ENCODE measurements at places on chromosomes 2 and 18.

GRCh38 chr2:40388161-40388560, 63.7 kb downstream of the SLC8A1 start:
- no peak for DNase-seq

GRCh38 chr2:26732446-26732845, 31.6 kb upstream of the SLC35F6 start:
- DNase-seq: no peak

DNA sequence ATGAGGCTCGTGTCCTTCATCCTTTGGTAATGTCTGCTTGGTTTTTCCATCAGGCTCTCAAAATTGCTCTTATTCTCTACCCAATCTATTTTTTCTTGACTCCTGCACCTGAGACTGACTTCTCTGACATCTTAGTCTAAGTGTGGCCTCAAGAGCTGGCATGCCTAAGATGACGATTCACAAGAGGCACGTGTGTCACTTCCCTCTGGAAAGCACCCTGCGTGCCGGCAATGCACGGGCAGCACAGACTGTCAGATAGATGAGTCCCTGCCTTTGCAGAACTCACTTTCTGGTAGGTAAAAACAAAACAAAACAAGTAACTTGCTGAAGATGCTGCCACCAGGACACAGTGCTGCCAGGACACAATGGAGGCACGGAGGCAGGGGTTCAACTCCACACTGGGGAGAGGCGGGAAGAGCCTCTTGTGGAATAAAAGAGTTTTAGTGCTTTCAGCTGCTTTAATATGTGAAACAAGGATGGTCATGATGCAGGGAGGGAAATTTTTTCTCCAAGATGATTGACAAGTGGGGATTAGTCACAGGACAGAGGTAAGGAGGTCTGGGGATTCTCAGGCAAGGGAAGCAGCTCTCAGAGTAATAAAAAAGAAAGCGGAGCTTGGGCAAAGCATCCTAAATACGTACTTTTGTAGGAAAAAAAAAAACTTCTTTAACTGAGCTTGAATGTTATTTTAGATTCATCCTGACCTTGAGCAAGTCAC, 27.3 kb downstream of the CYB5A start:
- no peak for DNase-seq

DNA sequence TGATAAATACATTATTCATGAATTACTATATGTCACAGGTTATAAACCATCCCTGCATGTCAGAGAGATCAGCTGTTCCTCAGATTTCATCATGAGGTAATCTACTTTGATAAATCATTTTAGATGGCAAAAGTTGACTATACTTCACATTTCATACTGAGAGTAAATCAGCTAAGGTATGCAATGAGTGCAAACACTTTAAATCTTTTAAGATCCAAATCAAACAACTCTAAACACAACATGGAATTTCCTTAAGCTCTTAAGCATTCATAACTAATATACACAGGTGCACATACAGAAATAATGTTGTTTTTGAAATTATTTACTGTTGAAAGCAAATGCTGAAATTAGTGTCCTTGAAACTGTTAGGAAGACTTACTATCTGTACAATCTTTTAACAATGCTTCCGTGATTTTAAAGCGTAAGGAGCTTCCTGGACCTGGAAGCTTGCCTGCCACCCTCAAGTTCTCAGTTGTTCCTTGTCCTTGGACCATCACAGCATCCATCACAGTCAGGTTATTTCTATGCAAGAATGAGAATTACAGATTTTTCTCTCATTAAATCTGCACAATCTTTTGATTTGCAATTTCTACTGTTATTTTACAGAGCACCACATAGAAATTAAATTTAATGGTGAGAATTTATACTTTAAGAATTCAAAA, 83.2 kb downstream of the ZAP70 start:
- DNase-seq: no peak

DNA sequence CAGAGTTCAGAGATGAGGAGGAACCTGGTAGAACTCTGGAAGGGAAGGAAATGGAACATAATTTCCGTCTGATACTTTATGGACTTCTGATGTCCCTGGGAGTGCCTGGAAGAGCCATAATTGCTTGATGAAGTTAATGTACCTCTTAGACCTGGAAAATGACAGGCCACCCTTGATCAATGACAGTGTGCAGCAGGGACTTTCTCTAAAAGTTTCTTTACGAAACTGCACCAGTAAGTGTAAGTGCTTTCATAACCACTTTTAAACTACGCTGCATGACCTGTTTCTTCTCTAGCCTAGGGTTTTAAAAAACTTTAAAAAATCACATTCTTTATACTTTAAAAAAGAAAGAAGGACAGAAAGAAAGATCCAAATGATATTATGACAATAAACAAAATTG, 164.5 kb downstream of the LPIN1 start:
- no peak for DNase-seq

- DNase-seq: no peak
Measured at GRCh38 chr2:101379091-101379490, 8.2 kb downstream of the CREG2 start.

- DNase-seq: peak; percentile 54
Measured at GRCh38 chr18:7221424-7222155, 9.3 kb upstream of the LRRC30 start.

- no peak for DNase-seq
Measured at GRCh38 chr2:39510140-39510539, 73.1 kb upstream of the MAP4K3 start.

DNA sequence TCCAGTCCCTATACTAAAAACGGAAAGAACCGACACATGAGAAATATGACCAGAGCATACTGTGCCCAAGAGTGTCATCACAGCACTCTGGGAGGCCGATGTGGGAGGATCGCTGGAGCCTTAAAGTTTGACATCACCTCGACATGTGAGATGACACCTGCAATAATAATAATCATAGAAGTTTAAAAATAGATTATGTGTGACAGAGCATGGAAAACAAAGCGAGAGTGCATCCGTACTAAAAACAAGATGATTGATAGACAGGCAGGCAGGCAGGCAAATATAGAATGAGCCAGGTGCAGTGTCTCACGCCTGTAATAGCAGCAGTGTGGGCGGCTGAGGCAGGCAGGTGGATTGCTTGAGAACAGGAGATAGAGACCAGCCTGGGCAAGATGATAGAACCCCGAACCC, 114.8 kb upstream of the ANKRD30BL start:
- no peak for DNase-seq

- DNase-seq: no peak
Measured at GRCh38 chr2:207055257-207055656, 110.5 kb downstream of the KLF7 start.

GRCh38 chr2:86234563-86235131, 35.4 kb downstream of the MRPL35 start:
- no peak for DNase-seq

- no peak for DNase-seq
Measured at GRCh38 chr2:111653913-111654312, 230.1 kb downstream of the ANAPC1 start.

- no peak for DNase-seq
Measured at GRCh38 chr2:203730883-203731282, 24.4 kb downstream of the CD28 start.

GRCh38 chr2:85062565-85062964, 70.6 kb upstream of the TCF7L1 start:
- DNase-seq: no peak

All from astrocyte of the cerebellum (primary cell).